Right forelimb (tissue), 1 donor: ENCODE measurements at places on chromosomes 1 and 21.

DNA sequence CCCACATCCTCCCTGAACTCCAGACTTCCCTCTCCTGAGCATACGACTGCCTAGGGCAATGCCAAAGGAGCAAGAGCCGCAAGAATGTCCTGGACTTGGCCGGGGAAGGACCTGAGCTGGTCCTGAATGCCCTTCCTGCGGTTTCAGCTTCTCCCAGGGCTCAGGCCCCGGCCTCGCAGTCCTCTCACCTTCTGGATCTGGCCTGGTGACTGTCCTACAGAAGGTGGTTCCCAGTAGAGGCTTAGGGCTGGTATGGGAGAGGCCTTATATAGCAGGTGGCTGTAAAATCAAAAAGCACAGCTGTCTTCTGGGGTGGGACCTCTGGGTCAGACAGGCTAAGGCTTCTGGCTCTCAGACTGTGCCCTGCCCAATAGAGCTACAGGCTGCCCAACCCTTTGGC is at the start of gene LYPD8:
LYPD8 (minus strand) TSS at position 243 of the 400 bp plus-strand sequence. CDS start 4,678 bp downstream, outside the sequence.
- no peak for DNase-seq

DNA sequence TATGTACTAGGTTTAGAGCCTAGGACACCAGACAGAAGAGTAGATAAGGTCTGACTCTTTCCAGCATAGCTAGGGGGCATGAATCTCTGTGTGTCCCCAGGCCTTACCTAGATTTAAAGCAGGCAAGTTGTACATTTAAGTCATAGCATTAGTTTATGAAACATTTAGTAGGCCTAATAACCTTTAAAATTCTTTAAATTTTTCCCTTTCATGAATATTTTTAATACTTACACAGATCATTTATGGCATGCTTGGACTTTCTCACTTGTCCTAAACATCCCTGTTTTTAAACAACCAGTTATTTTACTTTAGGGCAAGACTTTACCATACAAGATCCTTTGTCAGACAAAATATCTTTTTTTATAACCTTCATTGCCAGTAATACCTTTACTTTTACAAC is 258.4 kb upstream of the ZRANB2 start:
- no peak for DNase-seq

DNA sequence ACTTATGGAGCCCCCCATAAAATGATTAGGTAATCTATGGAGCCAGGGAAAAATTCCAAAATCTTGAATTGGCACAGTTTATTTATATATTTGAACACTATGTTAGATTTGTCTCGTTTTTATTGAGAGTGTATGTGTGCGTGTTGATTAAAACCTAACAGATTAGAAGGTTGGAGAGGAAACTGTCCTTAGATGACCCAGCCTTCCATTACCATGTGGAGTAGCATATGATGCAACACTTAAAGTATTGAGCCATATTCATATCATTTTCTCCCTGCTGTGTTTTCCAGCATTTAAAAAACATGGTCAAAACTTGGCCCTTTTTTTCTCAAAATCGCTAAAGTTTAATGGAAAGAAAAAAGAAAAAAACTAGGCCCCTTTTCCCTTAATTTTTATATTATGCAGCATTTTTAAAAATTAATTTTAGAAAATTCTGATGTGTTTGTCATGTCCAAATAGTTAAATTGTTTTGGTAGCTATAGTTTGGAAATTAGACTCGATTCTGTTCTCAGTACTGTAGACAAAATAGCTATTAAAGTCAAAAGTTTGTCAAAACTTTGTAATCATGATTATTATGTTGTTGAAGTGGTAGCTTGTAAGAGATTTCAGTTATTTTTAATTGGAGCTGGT is 2.3 kb downstream of the LRRC8D start:
- DNase-seq, result no peak

GRCh38 chr1:9680828-9681227 is 29.3 kb downstream of the PIK3CD start:
- no peak for DNase-seq

- DNase-seq, result no peak
These were observed 39.3 kb downstream of the TBX15 start for GRCh38 chr1:118948846-118949245.

DNA sequence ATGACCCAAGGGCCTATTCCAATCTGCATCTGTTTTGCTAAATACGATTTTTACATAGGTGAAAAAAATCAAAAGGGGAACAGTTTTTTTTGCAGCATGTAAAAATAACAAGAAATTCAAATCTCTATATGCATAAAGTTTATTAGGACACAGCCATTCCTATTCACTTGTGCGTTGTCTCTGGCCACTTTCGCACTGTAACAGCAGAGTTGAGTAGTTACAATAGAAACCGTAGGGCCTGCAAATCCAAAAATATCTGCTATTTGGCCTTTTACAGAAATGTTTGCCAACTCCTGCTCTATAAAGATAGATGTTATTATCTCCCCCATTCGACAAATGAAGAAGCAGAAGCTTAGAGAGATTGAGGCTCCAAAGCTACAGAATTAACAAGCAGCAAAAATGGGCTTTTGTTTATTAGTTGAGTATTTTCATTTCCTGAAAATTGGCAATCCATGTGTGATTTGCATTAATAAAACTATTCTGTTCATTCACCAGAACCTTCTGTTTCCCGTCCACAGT is 5.5 kb downstream of the DYNLT5 start:
- no peak for DNase-seq

GRCh38 chr1:243268751-243269460 is 13.1 kb downstream of the SDCCAG8 start:
- no peak for DNase-seq

GRCh38 chr1:20375563-20375962 is 84.9 kb downstream of the VWA5B1 start:
- DNase-seq, result no peak
